ENCODE measurements at places on chromosomes 2 and 18.

DNA sequence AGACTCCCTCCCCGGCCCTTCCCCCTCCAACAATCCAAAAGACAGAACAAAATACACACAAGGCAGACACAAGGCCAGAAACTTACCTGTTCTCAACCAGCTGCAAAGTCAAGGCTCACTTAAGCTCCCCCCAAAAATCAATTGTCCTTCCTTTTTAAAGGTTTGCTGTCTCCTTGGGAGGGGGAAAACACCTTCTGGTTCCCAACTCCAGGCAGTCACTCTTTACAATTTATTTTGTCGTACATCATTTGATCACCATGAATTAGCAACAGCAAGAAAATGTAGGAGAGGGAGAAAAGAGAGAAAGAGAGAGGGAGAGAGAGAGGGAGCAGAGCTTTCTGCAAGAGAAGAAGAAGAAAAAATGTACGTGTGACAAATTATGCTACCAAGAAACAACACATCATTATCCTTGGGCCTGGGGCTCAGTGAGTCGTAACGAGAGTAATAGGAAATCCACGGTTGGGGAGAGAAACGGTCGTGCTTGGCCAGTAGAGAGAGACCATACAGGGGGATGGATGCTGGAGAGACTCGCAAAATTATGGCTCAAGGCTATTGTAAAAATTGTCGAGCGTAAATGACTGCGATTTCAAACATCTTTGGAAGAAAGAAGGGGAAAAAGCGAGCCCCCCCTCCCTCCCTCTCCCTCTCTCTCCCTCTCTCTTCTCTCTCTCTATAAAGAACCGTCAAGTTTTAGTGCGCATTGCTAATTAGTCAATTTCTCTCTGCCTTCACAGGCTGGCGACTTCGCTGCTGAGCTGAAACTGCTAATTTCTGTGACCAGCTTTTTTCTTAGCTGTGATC, at the start of gene KLHL14:
Gene KLHL14, minus strand, starts transcription at position 443 of the 801 bp plus-strand sequence. CDS start 2,432 bp downstream, outside the sequence.
- DNase-seq = no peak

GRCh38 chr2:120515759-120516678, 170.1 kb downstream of the INHBB start:
- no peak for DNase-seq

GRCh38 chr2:84832772-84833461, 48.0 kb downstream of the TRABD2A start:
- DNase-seq = no peak

GRCh38 chr2:48459466-48459865, 70.5 kb upstream of the STON1 start:
- DNase-seq = no peak

GRCh38 chr2:126623000-126623399, 33.0 kb upstream of the GYPC start:
- no peak for DNase-seq

DNA sequence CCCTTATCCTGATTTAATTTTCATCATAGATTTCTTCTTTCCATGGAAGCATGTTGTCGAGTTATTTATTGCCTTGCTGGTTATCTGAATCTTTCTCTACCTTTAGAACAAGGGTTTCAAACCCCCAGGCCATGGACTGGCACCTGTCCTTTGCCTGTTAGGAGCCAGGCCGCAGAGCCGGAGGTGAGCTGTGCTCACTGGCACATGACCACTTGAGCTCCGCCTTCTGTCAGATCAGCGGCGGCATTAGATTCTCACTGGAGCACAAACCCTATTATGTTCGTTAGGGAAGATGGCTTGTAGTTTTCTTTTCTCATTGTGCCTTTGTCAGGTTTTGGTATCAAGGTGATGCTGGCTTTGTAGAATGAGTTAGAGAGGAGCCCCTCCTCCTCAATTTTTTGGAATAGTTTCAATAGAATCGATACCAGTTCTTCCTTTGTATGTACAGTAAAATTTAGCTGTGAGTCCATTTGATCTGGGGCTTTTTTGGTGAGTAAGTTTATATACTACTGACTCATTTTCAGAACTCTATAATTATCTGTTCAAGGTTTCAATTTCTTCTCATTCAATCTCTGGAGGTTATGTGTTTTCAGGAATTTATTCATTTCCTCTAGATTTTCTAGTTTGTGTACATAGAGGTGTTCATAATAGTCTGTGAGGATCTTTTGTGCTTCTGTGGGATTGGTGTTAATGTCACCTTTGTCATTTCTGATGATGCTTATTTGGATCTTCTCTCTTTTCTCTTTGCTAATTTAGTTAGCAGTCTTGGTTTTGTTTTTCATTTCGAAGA, 668.0 kb upstream of the FAM98A start:
- no peak for DNase-seq

DNA sequence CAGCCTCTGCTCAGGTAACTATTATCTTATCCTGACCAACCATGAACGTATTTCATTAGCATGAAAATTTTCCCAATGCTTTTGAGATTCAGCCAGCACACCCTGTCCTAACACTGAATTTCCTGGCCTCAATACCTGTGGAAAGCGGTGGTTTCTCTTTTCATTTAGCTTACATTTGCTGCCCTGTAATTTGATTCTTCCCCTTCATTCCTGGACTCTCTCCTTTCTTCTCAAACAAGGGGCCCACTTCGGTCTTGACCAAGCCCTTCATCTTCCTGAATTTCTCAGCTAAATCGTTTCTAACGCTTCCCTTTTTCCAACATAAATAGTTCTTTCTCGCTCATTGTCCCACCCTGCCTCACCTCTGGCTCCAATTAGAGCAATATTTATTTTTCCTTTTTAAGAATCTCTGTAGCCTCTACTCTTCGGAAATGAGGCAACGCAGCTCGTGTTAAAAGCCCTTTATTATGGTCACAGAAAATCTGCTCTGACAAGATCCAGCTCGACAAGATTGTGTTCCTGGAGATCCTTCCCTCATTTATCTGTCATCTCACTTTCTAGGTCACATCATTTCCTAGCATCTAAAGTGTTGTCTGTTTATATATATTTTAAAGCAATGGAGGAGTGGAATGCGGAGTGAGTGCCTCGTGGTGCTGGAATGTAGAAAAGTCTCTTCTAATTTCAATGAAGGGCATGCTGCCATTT, 49.5 kb upstream of the BCL11A start:
- no peak for DNase-seq

DNA sequence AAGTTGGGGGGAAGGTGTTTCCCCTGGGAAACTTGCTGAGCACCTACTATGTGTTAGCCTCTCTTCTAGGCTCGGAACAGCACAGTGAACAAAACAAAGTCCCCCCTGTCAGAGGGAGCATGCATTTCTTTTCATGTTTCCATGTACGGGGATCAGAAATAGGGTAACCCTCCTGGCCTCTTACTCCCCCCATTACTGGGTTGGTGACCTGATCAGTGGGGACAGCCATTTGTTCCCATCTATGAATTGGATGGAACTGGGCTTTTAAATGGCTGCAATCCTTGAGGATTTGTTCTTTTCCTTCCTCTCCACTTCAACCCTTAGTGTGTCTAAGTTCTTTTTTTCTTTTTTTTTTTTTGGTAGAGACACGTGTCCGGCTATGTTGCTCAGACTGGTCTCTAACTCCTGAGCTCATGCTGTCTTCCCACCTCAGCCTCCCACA, 13.7 kb downstream of the NCL start:
- DNase-seq = no peak

DNA sequence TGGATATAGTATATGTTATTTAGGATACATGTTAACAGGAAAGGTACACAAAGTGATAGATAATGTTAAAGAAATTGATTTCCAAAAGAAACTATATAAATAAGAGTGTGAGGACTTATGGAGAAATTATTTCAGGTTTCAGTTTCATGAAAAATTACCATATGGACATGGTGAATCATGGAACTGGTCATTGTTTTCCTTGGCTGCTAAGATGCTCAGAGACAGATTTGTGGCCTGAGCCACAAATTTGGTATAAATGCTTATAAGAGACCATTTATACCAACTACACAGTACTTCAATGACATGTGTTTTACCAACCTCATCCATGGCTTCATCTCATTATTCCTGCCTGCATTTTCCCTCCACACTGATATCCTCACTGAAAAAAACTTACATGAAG, 188.1 kb downstream of the FMNL2 start:
- DNase-seq = no peak

DNA sequence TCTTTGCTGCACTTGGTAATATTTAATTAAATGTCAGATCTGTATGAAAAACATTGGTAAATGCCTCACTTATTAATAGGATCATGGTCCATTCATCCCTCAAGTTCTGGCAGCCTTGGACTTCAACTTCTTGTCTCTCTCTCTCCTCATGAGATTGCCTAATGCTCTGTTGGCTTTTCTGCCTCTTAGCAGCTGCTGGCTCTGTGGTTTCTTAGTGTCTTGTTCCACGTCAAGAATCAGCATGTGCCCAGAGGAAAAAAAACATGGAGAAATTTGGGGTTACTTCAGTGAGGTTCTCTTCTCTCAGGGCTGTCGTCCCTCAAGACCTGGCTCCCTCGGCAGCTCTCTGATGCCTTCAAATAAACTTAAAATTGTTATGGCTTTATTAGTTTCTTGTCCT, 75.4 kb downstream of the TAF4B start:
- DNase-seq = no peak

DNA sequence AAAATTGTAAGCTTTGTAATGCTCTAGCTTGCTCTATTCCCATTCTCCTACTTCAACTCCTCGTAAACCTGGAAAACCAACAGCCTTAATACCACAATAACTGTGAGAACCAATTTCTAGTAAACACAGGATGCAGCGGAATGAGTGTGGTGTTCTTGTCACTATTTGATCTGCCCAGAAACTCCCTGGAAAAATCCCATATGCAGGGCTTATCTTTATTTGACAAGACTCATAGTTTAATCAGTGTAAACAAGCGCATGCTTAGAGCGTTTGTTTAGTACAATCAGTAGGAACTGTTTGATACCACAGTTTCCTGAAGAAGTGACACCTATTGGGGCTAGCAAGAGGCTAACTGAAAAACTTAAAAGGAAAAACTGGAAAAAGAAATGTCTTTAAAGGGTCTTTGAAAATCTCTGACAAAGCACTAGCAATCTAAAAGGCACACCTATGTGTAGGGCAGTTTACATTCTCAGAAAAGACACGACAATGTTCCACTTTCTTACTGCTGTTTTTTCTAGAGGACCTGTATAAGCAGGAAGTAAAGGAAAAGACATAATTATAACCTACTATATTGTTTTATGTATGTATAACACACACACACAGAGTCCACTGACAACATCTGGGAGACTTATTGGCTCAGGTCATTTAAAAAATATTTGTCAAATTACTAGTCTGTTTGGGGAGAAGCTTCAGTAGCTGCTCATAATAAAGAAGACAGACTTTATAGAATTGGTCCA, 241.4 kb upstream of the KLHL14 start:
- DNase-seq = no peak

DNA sequence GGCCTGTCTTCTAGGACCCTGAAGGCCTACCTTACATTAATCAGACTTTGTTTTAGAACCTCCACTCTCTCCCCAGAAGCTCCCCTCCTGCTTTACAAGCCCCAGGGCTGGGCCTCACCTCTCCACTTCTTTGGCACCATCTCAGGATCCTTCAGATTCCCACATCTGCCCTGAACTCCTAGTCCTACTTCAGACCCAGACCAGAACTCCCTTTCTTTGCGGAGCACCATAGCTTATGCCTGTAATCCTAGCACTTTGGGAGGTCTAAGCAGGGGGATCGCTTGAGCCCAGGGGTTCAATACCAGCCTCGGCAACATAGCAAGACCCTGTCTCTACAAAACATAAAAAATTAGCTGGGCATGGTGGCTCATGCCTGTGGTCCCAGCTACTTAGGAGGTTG, 991 bp downstream of the CHCHD5 start:
- no peak for DNase-seq

GRCh38 chr2:168438553-168438952, 17.5 kb upstream of the CERS6 start:
- no peak for DNase-seq

DNA sequence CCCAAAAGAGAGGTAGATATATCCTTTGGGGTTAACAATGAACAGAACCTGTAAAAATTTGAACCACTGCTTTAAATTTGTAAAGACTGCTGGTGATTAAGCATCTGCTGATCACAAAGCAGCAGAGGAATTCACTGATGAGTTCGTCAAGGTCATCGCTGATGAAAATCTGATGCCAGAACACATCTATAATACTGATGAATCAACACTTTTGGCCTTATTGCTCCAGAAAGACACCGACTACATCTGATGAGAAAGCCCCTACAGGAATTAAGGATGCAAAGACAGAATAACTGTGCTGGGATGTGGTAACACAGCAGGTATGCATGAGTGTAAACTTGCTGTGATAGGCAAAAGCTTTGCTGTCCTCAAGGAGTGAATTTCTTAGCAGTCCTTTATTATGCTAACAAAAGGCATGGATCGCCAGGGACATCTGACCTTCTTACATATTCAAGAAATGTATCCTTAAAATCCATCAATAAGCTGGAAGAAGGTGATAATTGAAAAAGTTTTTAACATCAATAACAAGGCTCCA, 30.5 kb upstream of the SGPP2 start:
- no peak for DNase-seq

- no peak for DNase-seq
These were observed 25.8 kb downstream of the CAB39 start for GRCh38 chr2:230738391-230738811.

DNA sequence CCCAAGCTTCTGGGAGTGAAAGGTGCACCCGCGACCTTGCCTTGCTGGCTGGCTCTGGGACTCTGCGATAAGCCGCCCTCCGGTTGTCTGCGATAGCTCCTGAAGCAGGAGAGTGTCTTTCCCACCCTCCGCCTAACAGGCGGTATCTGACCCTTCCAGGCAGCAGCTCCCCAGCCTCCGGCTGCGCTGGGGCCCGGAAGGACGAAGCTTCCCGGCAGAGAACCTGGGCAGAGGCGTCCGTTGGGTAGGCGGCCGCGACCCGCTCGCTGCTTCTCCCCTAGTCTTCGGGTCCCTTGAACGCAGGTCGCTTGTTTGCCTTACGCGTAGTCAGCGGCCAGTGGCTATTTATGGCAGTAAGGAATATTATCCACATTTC, 446 bp upstream of the RHBDD1 start:
- peak; percentile 70 for DNase-seq

DNA sequence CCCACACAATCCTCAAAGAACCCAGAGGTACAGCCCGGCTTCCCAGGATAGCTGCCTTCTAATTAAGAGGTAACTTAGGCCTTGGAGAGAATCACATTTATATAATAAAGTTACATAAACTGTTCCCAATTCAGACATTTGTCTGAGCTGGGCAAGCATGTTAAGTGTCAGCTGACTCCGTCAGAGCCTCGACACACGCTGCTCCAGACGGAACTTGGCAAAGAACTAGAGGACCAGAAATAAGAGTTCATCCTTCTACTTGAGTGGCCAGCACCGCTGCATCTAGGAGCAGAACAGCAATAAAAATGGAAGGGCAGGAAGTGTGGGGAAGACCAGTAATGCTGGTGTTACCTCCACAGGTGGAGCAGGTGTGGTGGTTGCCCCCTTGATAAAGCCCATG, 80.5 kb downstream of the MYO5B start:
- DNase-seq = no peak
